ENCODE measurements at places on chromosomes 6 and 20.

DNA sequence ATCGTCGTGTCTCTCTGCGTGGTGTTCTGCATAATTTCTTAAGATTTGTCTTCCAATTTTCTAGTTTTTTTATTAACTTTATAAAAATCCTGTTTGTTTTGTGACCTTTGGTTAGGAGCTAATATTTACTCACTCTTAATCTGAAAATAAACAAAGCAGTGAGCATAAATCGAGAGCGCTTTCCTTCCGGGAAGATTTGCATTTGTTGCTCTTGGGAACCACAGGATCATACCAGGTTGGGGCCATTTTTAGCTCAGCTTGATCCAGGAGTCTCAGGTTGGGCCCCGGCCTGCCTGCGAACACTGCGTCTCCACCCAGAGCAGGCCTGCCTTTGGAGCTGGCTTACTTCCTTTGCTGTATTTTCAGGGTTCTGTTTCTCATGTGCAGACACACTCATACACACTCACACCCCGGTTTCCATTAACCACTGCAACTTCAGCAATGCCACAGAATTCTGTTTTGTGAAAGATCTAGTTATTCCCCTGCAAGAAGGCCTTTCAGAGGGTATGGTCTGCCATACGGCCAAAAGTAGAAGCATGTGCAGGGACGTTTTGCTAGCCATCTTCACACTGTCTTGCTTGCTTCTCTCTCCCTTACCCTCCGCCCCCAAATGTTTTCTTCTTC is 17.3 kb downstream of the BPHL start:
- DNase-seq: no peak

DNA sequence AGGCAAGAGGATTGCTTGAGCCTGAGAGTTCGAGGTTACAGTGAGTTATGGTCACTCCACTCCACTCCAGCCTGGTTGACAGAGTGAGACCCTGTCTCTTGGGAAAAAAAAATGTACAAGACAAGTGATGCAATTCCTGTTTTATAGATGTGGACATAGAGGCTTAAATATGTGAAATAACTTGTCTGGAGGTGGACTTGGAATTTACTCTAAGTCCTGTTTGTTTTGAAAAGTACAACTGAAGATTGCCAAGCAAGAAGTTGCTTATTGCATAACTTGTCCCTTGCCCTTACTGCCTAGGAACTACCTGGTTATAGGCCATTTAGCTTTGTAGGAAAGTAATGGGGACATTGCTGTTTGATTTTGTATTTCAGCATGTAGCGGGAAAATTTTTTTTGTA is 26.0 kb upstream of the ADIG start:
- DNase-seq: no peak

GRCh38 chr6:157265635-157266034 is 57.7 kb downstream of the TMEM242 start:
- DNase-seq: no peak

GRCh38 chr6:106347219-106347618 is 13.3 kb upstream of the CRYBG1 start:
- DNase-seq: no peak

Data from NCI-H524 (cell line).